Naive thymus-derived CD8-positive, alpha-beta T cell (primary cell): ENCODE measurements at places on chromosomes 13 and 19.

DNA sequence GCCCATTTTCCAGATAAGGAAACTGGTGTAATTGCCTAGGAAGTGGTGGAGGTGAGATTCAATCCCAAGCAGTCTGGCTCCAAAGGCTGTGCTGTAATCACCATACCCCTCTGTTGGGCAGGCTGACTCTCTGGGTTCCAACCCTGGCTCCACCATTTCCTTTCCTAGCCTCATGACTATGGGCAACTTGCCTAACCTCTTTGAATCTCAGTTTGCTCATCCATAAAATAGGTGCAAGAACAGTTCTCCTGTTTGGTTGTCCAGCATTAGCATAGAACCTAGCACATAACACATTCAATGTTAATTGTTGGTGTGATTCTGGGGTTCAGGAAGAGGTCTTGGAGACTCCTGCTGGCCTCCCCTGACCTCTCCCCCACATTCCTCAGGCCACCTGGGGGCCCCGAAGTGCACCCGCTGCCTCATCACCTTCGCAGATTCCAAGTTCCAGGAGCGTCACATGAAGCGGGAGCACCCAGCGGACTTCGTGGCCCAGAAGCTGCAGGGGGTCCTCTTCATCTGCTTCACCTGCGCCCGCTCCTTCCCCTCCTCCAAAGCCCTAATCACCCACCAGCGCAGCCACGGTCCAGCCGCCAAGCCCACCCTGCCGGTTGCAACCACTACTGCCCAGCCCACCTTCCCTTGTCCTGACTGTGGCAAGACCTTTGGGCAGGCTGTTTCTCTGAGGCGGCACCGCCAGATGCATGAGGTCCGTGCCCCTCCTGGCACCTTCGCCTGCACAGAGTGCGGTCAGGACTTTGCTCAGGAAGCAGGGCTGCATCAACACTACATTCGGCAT, 2.2 kb downstream of the ZNF576 start:
- no peak for DNase-seq

DNA sequence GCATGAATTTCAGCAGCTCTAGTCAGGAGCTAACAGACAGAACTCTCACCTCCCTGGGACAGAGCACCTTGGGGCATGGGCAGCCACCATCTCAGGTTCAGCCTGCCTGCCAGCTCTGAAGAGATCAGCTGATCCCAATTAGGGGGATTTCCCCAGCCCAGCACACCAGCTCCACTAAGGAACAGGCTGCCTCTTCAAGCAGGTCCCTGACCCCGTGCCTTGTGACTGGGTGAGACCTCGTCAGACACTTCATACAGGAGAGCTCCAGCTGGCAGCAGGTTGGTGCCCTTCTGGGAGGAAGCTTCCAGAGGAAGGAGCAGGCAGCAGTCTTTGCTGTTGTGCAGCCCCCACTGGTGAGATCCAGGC, 84.5 kb upstream of the UFM1 start:
- no peak for DNase-seq

DNA sequence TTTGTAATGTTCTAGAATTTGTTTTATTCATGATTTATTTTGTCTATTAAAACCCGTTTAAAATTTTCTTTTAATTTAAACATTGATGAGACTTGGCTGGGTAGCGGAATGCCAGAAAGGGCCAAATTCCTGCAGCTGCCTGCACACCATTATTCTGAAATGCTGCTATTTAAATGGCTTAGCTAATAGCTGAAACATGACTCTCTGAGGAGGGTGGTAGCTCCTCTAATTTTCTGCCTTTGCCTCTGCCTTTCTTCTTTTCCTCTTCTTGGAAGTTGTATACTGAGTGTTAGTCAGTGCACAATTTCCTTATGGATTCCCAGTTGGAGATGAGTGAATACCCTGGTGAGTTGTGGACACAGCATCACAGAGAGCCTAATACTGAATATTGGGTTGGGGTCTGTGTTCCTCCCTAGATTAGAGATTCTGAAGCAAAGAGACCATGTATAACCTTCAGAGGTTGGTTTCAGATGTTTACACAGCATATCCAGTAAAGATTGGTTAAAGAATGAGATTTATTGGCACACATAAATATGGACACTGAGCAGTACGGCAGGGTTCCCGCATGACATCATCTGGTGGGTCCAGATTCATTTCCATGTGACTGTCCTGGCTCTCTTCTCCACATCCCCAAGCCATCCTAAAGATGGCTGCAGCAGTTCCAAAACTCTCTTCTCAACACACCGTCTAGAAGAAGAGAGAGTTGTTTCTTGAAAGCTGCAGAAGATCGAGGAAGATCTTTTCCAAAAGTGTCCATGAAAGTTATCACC, 55.9 kb downstream of the MTUS2 start:
- no peak for DNase-seq

GRCh38 chr19:32464279-32464678, 58.7 kb downstream of the DPY19L3 start:
- DNase-seq = no peak

DNA sequence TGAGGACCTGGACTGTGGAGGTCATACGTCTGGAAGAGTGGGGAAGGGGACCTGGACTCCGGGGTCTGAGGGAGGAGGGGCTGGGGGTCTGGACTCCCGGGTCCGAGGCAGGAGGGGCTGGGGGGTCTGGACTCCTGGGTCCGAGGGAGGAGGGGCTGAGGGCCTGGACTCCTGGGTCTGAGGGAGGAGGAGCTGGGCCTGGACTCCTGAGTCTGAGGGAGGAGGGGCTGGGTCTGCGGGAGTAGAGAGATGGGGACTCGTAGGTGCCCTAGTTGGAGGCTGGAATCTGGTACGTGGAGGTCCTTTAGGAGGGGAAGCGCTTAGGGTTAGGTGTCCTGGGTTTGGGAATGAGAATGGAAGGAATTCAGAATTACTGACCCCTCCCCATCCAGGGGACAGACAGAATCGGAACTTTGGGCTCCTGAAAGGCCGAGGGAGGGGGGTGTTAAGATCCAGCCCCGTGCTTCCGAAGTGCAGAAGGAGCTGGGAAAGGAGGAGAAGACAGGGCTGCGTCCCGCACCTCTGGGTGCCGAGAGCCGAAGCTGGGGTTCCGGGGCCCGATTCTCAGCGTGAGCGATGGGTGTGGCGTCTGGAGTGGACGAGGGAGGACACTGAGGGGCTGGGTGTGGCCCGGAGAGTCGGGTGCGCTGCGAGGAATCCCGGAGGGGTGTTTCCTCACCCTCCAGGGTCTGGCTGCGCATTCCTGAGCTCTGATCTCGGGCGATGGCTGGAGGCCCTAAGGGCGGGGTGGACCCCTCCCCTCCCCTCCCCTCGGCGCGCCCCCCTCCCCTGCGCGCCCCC, 608 bp downstream of the MYADM start:
- peak; percentile 79 for DNase-seq

DNA sequence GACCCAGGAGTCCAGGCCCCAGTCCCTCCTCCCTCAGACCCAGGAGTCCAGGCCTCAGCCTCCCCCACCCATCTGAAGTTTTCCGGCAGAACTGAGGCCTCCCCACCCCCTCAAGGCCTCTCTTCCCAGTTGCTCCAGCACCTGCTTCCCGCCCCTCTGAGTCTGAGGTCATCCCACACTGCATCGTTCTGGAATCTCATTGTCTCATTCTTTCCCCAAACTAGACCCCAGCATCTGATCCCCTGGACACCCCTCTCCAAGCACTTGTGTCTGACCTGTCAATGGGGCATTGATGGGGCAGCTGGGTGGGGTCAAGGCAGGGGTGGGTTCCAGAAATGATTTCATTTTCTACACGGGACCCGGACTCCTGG, 793 bp upstream of the SBK2 start:
- DNase-seq = no peak

DNA sequence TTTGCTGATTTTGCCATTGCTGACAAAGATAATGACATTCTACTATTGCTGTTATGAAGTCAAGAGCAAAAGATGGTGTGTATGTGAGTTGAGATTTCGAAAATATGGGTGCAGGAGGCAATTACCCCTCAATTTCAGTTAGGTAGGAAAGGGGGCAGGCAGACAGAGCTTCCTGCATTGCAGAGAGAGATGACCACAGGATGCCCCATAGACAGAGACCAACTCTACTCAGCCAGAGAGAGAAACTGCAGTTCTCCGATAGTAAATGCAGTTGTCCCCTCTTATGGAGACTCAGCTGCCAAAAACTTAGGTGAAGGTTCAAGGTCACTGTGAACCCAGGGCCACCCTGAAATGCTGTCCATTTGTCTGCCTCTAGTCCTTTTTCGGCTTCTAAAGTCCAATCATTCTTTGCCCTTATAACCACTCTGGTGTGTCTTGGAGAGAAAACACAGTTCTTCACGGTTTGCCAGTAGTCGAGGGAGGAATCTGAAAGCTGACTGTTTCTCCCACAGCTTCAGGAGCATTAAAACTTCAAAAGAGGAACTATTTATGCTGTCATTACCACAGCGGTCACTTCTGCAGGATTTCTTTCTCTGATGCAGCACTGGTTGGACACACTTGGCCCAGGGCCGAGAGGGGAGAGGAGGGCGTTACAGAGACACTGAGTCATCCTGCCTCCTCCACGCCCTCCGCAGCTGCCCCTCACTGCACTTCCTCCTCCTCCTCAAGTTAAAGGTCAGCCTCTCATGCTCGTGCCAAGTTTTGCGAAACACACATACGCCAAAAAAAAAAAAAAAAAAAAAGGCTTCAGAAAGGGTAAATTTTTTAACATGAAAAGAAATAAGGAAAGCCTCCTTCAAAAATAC, 264.3 kb downstream of the FOXO1 start:
- no peak for DNase-seq

GRCh38 chr19:22882797-22883196, 50.7 kb downstream of the ZNF723 start:
- no peak for DNase-seq

DNA sequence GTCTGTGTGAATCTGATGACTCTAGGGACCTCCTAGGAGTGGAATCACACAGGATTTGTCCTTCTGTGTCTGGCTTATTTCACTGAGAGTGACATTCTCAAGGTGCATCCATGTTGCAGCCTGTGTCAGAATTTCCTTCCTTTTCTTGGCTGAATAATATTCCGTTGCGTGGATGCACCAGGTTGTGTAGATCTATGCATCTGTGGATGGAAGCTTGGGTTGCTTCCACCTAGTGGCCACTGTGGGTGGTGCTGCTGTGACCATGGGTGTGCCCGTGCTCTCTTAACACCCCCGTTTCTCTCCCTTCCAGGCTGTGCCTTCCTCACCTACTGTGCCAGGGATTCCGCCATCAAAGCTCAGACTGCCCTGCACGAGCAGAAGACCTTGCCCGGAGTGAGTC, 26.2 kb downstream of the CELF5 start:
- peak; percentile 49 for DNase-seq

- no peak for DNase-seq
Measured at GRCh38 chr19:19109601-19110000, 28.7 kb downstream of the TMEM161A start.

DNA sequence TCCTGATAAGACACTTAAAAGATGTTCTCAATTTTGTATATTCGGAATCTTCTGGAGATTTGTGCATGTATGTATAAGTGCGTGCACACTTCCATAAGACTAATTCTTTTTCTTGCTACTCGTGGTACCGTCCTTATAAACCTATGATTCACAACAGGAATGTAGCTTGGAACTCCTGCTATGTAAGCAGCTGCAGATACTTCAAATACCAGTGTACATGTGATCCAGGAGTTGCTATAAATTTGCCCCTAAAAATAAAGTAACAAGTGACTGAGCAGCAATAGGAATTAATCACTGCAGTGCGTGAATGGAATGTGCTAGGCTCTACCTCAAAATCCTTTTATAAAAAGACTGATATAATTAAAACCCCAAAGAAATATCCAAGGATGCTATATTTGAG, 214.9 kb downstream of the KLF5 start:
- DNase-seq = no peak

GRCh38 chr19:2461751-2462634, 5.2 kb upstream of the LMNB2 start:
- peak; percentile 28 for DNase-seq

- no peak for DNase-seq
Measured at GRCh38 chr13:101875091-101875490, 422.6 kb downstream of the ITGBL1 start.

DNA sequence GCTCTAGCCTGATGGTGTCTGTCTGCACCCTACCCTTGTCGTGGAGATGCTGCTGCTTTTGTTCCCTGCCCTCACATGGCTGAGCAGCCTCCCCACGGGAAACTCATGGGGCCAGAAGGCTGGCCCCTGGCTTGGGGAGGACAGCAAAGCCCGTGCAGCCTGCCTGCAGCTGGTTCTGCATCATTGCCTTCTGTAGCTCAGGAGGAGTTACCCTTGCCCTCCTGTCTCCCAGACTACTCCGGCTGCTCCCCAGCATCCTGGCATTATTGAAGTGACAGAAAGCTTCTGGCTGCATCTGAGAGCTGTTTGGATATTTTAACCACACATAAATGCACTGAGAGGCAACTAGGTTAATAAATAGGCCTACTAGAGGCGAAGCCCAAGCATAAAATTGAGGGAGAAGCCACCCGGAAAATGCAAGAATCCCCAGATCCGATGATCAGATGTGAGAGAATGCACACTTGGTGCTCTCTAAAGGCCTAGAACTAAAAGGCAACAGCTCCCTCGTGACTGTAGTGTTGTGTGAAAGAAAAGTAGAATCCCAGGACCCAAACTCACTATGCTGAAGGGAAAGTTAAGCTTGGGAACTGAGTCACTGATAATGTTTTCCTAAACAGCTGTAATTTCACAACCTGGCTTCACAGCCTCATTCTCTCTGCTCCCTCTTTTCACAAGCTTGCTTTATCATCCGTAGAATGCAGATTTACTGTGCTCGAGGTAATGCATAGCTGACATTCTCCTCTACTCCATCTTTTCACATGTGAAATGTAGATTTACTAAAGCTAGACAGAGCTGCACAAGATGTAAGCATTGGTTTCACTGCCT, 110.8 kb downstream of the TNFRSF19 start:
- DNase-seq = no peak

- no peak for DNase-seq
Measured at GRCh38 chr13:68816715-68817114, 1290.9 kb upstream of the ATXN8OS start.

- no peak for DNase-seq
Measured at GRCh38 chr19:46347985-46348384, 1.1 kb downstream of the PPP5C start.

GRCh38 chr13:39341251-39341650, 261.7 kb downstream of the LHFPL6 start:
- DNase-seq = no peak

GRCh38 chr19:33514885-33515551, 6.6 kb downstream of the PEPD start:
- no peak for DNase-seq

- DNase-seq = no peak
Measured at GRCh38 chr19:49210901-49211451, 53.4 kb downstream of the TRPM4 start.

DNA sequence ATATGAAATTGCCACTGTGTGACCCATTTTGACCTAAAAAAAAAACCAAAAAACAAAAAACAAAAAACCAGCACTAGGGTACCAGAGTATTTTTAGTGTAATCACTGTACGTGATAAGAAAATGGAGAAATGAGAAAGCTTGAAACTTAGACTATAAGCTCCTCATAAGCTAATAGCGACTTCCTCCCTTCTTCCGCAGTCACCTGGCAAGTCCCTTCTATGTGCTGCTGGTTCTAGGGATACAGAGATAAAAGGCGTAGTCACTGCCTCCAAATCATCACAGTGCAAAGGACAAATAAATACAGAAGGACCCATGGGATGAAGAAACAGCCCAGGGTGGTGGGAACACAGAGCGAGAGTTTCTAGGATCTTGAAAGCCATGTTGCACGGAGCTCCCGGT, 190.3 kb downstream of the TM9SF2 start:
- DNase-seq = no peak
